ENCODE measurements at places on chromosomes 3 and 15.

- no peak for DNase-seq
These were observed at the start of gene RETNLB for GRCh38 chr3:108757404-108757982. TSS of gene RETNLB (minus strand) at chr3:108757410. CDS start at chr3:108757185, 225 bp downstream.

- no peak for DNase-seq
These were observed 7.5 kb downstream of the PTX3 start for GRCh38 chr3:157443905-157444796.

- DNase-seq: no peak
These were observed 47.0 kb downstream of the MAP2K1 start for GRCh38 chr15:66433726-66434125.

GRCh38 chr3:66622756-66623457 is 122.1 kb upstream of the LRIG1 start:
- DNase-seq: no peak

All from stimulated activated naive CD4-positive, alpha-beta T cell (primary cell).